CD4-positive, alpha-beta T cell treated with Interleukin-6 at 100 ng/mL for 8 hours (primary cell): ENCODE measurements at places on chromosomes 2 and 18.

- DNase-seq: no peak
These were observed 15.5 kb upstream of the MGAT4A start for GRCh38 chr2:98746426-98746825.

DNA sequence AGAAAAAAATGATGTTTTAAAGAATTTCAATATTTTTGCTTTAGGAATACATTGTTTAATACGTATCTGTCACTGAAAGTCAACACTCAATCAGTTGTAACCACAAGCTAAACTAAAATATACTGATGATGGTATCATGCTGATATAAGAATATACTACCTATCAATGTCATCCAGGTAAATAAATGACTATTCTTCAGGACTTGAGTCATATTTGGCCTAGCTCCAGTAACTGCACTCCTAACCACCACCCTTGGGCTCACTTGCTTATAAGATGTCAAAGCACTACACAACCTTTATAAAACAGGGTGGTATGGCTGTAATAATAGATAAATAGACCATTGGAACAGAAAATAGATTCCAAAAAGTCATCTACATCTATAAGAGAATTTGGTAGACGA lies 48.8 kb downstream of the RND3 start:
- no peak for DNase-seq

GRCh38 chr18:3067165-3067661 lies 54.3 kb upstream of the LPIN2 start:
- no peak for DNase-seq

DNA sequence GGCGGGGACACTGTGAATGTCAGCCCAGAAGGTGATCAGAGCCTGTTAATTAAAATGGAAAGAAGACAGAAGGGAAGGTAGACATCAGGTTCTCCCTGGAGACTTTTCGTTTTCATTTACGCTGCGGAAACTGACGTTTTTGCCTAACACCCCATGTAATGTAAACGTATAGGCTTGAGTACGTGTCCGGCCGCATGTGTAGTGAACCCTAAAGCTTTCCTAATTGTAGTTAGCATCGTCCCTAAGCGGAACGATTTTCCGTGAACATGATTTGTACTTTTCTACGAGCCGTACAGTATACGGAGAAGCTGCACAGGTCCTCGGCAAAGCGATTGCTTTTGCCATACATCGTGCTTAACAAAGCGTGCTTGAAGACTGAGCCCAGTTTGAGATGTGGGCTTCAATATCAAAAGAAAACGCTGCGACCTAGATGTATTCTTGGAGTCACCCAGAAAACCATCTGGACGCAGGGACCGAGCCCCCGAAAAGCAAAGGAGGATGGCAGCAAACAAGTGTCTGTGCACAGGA lies 284 bp downstream of the TIMM21 start:
- no peak for DNase-seq

DNA sequence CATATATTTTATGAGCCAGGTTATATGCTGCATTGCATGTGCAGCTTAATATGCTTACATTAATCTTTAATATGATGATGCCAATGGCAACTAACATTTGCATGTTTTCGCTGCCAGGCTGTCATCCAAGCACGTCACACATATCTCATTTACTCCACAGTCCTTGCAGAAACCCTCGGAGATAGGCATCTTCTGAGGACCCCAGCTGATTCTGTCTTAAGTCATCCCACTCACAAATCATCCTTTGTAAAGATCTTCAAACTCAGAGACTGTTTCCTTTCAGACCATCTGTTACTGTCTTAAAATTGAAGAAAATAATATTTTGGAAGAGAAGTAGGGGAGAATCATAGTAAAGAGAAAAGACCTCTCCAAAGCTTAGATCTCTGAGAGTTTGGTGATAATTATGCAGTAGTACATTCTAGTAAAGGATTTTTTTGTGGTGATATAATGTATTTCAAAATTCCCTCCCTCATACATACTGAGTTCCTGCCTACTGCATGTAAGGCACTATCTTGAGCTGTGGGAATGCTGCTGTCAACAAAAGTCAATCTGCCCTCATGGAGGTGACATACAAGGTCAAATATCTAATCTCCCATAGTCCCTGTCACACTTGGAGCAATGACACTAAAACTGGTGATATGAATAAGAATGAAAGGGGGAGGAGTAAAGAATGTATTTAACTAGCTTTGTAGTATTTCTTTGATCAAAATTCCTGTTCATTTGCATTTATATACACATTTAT lies 11.0 kb downstream of the ITGA4 start:
- DNase-seq: no peak

DNA sequence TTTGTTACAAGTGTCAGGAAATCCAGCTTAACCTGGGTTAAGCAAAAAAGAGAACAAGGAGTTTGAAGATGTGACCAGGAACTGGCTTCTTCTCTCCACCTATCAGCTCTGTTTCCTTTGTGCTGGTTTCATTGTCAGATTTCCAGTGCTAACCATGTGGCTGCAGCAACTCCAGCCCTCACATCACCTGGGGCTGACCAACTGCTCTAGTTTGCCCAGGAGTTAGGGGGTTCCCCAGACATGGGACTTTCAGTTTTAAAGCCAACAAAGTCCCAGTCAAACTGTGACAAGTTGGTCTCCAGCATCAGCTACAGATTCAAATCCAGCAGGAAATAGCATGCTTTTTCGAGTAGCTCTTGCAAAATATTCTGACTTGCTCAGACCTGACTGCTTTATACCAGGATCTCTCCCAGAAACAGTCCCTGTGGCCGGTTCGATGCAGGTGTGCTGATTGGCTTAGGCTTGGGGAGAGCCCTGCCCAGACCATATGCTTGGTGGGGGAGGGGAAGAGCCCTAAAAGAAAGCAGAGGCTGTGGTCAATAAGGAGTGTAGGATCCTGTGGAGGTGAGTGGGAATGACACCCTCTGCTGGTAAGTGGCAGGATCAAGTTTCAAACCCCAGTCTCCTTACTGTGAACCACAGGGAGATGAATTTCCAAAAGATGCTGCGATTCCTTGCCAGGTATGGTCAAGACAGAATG lies 49.5 kb downstream of the KCNE4 start:
- no peak for DNase-seq

DNA sequence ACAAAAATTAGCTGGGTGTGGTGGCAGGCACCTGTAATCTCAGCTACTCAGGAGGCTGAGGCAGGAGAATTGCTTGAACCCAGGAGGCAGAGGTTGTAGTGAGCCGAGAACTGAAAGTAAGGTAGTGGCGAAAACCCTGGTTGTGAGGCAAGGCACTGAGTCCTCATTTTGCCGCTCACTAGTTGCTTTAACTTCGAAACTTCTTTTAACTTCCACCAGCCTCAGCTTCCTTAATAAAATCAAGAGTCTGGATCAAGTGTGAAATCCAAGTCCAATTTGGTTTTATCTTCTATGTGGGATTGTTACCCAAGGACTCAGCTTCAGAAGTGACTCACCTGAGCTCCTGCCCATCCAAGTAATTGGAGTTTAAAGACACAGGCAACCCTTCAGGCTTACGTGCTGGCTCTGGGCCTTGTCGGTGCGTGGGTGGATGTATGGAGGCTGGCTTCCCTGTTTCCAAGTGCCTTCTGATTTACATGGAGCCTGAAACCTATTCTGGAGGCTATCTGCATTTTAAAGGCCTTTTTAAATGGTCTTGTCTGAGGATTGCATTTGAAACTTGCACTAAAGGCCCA lies 374.2 kb upstream of the ID2 start:
- DNase-seq: no peak

- DNase-seq: no peak
These were observed 75.8 kb upstream of the ZEB2 start for GRCh38 chr2:144595686-144596072.

- DNase-seq: peak; percentile 34
These were observed 759 bp downstream of the PPP4R3B start for GRCh38 chr2:55616551-55617174.

DNA sequence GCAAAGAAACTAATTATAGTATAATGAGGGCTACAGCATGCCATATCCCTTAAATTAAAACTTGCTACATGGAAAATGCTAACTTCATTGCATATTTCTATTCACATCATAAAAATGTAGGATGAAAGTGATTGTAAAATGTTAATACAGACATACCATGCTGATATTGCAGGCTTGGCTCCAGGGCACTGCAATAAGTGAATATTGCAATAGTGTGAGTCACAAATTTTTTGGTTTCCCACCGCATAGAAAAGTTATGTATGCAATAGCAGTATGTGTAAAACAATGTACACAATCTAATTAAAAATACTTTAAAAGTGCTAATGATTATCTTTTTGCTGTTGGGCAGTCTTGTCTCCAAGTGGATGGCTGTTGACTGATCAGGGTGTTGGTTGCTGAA lies 162.1 kb downstream of the CD8B2 start:
- DNase-seq: no peak

DNA sequence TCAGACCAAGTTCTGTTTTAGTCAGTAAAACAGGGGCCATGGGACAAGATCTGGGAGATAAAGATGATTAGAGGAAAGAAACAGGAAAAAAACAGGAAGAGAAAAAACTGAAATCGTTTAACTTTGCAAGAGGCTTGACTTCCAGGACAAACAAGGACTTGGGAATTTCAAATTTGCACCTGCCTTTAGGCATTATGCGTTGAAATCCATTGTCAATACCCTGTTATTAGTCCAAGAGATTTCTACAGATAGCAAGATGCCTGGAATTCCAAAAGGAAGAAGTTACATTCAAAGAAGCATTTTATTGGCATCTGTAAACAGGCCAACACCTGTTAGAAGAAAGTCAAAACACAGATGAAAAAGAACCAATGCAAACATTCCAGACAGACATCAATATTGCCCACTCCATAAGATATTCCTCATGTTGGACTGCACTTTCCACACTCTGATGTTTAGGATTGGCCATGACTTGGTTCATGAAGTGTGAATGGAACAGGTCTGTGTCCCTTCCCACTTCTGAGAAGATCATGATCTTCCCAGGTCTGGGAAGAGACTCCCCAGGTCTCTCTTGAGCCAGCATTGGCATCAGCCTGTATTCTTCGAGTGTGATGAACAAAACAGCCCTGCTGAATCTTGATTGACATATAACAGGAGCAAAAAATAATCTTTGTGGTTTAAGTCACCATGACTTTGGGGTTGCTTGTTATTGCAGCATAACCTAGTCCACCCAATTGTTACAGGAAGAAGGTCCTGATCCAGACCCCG lies 181.4 kb upstream of the FN1 start:
- no peak for DNase-seq

DNA sequence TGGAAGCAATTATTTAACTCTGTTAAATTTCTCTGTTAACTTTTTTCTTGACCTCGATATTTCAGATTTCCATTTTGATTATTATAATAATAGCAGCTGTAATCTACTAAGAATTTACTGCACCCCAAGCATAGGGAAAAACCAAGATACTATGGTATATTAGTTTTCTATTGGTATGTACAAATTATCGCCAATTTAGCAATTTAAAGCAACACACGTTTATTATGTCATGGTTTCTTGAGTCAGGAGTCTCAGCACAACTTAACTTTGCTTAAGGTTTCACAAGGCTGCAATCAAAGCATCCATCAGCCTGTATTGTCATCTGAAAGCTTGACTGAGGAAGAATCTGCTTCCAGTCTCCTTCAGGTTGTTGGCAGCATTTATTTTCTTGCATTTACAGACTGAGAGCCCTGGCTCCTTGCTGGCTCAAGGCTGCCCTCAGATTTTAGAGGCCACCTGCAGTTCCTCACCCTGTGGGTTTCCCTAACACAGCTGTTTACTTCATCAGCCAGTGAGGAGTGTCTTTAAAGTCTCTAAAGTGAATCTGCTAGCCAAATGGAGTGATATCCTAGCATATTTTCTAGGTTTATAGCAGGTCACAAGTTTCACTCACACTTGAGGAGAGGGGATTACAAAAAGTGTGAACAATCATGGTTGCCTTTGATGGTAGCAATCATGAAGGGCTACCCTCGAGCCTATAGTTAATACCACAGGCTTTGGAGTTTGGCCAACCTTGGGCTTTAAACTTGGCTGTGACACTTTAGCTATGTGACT lies 4.4 kb upstream of the VPS54 start:
- no peak for DNase-seq

GRCh38 chr18:56112984-56113383 lies 525.0 kb upstream of the TCF4 start:
- DNase-seq: no peak

GRCh38 chr2:65261676-65262075 lies 34.0 kb downstream of the ACTR2 start:
- DNase-seq: no peak

DNA sequence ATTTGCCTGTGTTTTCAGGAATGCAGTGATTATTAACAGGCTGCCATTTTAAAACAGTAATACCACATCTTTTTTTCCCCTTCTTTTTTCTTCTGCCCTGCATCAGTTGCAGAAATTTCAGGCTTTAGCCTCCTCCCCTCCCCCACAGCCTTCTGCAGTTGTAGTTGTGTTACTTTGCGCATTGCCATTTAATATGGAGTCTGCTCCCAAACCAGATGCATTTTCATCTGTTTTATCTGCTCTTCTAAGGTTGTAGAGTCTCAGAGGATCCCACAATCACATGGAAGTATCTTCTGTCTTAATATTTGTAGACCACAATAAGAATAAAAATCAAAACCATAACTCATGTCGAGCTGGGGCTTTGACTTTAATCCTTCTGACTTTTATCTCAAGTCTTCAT lies 3.8 kb downstream of the ASXL3 start:
- no peak for DNase-seq

GRCh38 chr2:24365051-24365450 lies 4.7 kb upstream of the ITSN2 start:
- DNase-seq: no peak

GRCh38 chr2:109474319-109474825 lies 139.4 kb downstream of the SEPTIN10 start:
- no peak for DNase-seq

GRCh38 chr18:65753520-65753919 lies 2.7 kb downstream of the CDH7 start:
- no peak for DNase-seq

DNA sequence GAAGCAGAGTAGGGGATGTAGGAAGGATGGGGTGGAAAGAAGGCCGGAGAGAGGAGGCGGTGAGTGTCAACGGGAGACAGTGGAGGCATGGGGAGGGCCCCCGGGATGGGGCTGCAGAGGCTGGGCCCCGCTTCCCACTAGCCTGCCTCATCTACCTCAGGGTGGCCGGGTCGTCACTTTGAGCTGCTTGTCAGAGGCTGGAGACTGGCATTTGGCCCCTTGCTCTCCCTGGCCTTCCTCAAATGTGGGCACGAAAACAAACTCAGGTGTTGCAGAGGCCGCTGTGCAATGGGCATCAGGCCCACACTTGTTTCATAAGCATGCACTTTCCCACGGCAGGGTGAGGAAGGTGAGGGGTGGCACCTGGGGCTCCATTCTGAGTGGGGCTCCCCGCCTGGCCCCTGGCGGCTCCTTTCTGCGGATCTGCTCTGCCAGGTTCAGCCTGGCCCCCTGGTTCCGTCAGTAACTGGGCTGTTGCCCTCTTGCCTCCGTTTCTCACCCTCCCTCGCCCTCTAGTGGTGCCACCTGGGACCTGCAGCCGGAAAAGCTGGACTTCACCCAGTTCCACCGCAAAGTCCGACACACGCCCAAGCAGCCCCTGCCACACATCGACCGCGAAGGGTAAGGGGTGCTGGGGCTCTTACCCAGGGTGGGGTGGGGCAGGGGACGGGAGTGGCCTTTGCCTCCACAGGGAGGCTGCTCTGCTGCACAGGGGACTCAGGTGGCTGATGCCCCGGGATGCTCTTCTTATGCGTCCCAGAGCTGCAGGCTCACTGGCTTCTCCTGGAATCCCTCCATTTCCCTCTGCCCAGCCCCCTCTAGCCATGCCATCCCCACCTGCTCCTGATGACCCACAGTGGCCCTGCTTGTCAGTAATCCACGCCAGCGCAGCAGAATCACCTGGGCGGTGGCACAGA lies 125.4 kb downstream of the CTIF start:
- peak; percentile 32 for DNase-seq

- DNase-seq: no peak
These were observed 225.1 kb downstream of the SH3RF3 start for GRCh38 chr2:109353806-109354745.

GRCh38 chr2:236998758-236999157 lies 86.9 kb upstream of the COPS8 start:
- DNase-seq: no peak
